ENCODE measurements at places on chromosomes 16 and 17. TPM values are rescaled to one million over a fixed set of nuclear protein-coding genes. Genes with fewer than 3 reads are reported as not detected.

The FDXR gene
- 38.0 TPM for polyA plus RNA-seq

The USP43 gene
- polyA plus RNA-seq: 0.23 TPM

The DRC3 gene
- polyA plus RNA-seq: 1.2 TPM

The TOP3A gene
- polyA plus RNA-seq: 13.0 TPM

The ASPA gene
- not detected for polyA plus RNA-seq

The PABPN1L gene
- polyA plus RNA-seq: not detected

The MT1A gene
- 0.82 TPM for polyA plus RNA-seq

The RHBDL1 gene
- polyA plus RNA-seq: 0.74 TPM

The CYB5D1 gene
- 7.9 TPM for polyA plus RNA-seq

The BCAR1 gene
- 57.3 TPM for polyA plus RNA-seq

GRCh38 chr17:47726796-47727703, 6.0 kb upstream of the TBX21 start:
- DNase-seq: no peak

GRCh38 chr17:78618264-78619066, 41.3 kb upstream of the DNAH17 start:
- DNase-seq: no peak

GRCh38 chr17:55311767-55312375, 47.1 kb downstream of the HLF start:
- DNase-seq: no peak

- no peak for DNase-seq
Observed at GRCh38 chr17:22203208-22203715, 510.9 kb downstream of the KCNJ18 start.

DNA sequence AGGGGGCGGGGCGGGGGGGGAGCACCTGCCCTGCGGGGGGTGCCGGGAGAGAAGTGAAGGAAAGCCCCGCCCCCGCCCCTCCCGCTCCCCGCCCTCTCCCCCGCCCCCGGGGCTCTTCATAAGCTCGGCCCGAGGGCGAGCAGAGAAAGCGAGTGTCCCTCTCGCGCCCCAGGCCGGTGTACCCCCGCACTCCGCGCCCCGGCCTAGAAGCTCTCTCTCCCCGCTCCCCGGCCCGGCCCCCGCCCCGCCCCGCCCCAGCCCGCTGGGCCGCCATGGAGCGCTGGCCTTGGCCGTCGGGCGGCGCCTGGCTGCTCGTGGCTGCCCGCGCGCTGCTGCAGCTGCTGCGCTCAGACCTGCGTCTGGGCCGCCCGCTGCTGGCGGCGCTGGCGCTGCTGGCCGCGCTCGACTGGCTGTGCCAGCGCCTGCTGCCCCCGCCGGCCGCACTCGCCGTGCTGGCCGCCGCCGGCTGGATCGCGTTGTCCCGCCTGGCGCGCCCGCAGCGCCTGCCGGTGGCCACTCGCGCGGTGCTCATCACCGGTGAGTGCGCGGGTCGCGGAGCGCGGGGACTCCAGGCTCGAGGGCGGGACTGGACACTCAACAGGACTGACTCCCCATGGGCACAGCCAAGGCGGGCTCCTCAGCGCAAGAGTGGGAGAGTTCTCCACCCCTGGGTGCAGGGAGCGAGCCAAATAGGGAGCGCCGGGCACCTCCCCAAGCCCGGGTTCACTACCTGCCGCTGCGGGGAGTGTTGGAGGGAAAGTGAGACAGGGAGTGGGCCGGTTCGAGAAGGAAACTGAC, at the start of gene HSD11B2:
HSD11B2 (plus strand) TSS at position 145 of the 798 bp plus-strand sequence; CDS start at position 273, 128 bp downstream.
- DNase-seq: no peak

DNA sequence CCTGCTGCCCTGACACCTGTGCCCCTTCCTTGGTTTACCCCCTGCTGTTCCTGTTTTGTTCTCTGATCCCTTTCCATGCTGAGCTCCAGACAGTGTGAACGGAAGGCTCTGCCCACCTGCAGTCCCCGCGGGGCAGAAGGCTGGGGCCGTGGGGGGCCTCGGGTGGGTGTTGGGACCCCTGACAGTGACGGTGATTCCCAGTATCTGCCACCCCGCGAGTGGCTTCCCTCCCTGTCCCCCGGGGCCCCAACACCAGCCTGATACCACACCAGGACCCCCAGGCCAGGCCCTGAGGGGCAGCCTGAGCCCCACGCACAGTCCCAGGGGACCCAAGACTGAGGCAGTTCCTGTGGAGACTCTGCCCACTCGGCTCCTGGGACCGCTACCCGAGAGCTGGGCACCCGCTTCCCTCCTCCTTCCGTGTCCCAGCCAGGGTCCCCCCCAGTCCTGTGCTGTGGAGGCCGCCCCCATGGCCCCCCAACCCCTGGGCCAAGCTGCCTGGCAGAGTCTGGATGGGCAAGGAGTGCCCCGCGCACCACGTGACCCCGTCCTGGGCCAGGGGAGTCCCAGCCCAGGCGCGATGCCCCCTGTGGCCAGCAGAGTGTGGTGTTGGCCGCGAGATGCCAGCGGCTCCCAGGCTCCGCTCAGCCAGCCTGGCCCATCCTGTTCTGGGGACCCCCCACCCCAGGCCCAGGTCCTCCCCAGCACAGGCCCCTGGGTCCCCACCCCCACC, 10.0 kb upstream of the C1QTNF8 start:
- DNase-seq: no peak

DNA sequence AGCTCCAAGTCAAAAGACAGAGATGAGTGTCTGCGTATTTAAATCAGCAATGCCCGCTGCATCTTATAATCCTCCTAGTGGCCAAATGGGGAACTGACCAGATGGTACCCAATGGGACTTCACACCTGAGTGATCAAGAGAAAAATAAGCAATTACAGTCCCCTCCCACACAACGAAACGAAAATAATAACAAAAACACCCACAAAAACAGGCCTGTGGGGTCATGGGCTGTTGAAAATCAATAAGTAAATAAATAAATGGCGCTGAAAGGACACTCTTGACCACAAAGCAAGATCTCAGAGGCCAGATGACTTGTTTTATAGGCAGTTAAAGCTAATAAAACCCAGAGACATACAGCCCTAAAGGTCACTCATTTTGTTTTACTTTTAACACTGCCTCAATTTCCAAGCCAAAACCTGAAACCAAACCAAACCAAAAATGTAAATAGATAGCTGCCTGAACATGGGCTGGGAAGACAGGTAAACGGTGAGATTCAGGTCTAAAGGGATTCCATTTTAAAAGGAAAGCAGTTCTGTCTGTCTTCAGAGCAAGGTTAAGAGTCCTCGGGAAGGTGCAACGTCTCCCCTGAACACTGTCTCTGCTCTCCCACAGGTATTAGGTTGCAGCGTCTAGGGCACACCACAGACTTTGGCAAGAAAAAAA, 1.3 kb downstream of the ZNF821 start:
- DNase-seq: no peak

- no peak for DNase-seq
Observed at GRCh38 chr17:49925921-49926320, 43.1 kb upstream of the DLX4 start.

- no peak for DNase-seq
Observed at GRCh38 chr17:29709866-29710519, 87.3 kb upstream of the CORO6 start.

- no peak for DNase-seq
Observed at GRCh38 chr16:154217-155030, 2.0 kb downstream of the HBZ start.

DNA sequence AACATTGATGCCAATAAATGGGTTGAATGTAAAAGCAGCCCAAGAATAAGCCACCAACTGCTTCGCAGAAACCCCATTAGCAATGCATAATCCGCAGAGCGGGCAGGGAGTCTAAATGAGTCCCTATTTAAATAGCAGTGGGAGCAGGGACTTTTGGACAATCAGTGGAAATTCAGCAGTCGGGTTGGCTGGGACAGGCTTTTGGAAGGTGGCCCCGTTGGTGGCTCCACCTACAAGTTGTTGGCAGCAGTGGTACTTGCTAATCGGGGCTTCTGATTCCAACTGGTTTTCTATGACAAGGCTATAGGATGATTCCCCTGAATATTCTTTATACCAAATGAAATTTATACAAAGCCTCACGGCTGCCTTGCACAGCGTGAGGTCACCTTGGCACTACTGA, 86.3 kb downstream of the WDR59 start:
- DNase-seq: no peak

DNA sequence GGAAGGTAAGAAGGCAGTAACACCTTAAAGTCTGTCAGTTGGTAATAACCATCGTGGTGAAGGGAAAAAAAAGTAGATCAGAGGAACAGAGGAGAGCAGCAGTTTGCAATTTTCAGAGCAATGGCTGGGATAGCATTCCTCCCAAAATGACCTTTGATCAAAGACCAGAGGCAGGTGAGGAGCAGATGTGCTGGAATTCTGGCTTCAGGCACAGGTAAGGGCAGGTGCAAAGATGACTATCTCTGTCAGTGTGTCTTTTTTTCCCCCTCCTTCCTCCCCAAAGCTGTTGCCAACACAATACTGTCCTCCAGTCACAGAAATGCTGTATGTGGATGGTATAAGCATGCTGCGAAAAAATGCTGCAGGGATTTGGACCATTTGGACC, 166.7 kb downstream of the XYLT1 start:
- no peak for DNase-seq

- DNase-seq: no peak
Observed at GRCh38 chr16:54720259-54720658, 210.4 kb upstream of the IRX5 start.

GRCh38 chr17:79761894-79762589, 15.9 kb upstream of the CBX2 start:
- DNase-seq: no peak

GRCh38 chr17:17387017-17387497, 83.9 kb downstream of the NT5M start:
- no peak for DNase-seq

DNA sequence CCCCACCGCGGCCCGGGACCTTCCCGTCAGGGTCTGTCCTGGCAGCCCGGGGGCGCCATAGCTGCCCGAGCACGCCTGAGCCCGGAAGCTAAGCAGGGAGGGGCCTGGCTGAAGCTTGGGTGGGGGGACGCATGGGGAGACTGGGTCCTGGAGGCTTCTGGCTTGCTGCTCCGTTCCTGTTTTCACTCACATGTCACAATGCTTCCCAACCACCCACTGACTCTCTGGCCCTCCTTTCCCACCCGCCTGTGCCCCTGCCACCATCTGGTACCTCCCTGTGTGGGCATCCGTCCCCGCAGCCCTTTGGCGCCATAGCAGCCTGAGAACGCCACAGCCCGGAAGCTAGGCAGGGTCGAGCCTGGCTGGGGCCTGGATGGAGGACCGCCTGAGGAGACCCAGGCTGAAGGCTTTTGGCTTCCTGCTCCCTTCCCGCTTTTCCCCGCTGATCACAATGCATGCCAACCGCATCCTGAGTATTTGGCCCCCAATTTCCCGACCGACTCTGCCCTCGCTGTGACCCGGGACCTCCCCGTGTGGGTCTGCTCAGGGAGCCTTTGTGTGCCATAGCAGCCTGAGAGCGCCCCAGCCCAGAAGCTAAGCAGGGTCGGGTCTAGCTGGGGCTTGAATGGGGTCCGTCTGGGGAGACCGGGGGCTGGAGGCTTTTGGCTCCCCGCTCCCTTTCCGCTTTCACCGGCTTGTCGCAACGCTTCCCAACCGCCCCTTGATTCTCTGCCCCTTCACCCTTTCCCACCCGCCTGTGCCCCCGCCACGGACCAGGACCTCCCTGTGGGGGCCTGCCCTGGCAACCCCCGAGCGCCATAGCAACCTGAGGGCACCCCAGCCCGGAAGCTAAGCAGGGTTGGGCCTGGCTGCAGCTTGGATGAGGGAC, 2290.1 kb downstream of the TP53TG3F start:
- DNase-seq: no peak

DNA sequence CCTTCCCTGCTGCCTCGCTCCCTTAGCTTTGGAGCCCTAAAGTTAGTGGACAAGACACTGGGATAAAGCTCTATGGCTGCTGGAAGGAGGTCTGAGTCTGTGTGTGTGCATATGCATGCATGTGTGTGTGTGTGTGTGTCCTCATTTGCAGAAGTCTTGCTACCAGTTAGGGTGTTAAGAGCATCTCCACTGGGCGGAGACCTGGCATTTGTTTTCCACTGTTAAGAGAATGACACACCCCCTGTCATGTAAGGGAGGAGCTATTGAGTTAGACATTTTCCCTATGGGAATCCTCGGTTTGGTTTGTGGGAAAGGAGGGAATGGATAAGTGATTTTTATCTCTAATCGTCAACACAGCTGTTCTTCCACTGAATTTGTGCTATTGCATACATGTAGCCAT, 24.8 kb upstream of the ARHGAP23 start:
- no peak for DNase-seq

DNA sequence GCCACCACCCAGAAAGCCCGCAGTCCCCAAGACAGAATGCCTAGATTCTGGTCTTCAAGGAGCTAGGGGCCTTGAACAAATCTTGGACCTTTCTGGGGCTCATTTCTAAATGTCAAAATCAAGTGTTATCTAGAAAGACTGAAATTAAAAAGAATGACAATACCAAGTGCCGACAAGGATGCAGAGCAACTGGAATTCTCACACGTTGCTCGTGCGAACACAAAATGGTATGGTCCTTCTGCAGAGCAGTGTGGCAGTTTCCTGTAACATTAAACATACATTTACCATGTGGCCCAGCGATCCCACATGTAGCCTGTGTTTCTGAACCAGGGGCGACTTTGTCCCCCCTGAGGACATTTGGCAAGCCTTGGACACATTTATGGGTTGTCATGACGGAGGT, 137.9 kb downstream of the GAS7 start:
- no peak for DNase-seq

GRCh38 chr17:41446806-41447205, 6.0 kb upstream of the KRT38 start:
- peak; percentile 77 for DNase-seq
